ENCODE measurements at places on chromosomes 1 and 21.

DNA sequence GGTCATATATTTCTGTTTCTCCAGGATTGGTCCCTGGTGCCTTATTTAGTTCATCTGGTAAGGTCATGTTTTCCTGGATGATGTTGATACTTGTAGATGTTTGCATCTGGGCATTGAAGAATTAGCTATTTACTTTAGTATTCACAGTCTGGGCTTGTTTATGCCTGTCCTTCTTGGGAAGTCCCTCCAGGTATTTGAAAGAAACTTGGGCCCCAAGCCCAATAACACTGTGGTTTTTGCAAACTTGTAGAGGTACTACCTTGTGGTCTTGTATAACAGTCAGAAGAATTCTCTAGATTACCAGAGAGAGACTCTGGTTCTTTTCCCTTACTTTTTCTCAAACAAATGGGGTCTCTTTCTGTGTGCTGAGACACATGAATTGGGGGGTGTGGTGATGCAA lies 251.4 kb upstream of the B3GALT2 start:
- DNase-seq = no peak

DNA sequence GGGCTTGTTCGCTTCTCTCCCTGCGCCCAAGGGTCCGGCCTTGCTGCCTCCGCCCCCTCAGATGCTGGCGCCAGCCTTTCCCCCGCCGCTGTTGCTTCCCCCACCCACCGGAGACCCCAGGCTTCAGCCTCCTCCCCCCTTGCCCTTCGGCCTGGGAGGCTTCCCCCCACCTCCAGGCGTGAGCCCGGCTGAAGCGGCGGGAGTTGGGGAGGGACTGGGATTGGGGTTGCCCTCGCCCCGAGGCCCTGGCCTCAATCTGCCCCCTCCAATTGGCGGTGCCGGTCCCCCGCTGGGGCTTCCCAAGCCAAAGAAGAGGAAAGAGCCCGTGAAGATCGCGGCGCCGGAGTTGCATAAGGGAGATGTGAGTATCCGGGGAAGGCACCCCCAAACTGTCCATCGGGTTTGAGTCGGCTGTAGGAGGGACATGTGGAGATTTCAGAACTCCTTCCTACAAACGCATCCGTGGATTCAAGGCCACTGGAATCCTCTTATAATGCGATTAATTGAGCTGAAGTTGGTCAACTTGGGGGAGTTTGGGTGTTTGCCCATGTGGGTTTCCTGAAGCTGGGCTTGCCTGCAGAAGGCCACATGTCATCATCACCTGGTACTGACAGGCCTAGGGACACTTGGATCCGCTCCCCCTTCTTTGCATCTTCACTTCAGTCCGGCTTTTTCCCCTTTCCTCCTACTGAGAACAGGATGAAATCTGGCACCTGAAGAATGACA lies 707 bp downstream of the PRCC start:
- DNase-seq = no peak

DNA sequence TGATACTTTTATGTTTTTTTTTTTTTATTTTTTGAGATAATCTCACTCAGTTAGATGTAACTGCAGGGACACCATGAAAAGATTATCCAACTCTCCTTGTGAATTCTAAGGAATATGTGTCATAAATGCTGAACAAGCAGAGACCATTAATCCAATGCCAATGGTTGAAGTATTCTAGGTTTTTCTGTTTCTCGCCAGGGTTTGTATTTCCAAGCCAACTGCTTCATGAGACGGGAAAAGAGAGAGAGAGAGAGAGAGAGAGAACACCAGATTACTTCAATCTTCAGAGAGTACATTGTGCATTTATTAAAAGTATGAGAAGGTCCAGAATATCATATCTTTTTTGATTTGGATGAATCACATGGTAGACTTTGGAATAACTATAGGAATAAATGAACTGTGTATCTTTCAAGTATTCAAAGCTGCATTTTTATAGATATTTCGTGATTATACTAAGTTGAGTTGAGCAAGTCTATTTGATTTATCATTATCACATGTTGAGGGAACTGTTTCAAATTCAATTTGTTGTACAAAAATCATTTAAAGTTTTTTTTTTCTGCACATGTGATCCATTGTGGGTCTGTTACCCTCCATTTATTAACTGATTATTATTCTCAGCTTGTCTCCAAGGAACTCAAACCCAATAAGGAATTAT lies 108.4 kb downstream of the PLA2G4A start:
- DNase-seq = no peak

- DNase-seq = no peak
Measured at GRCh38 chr1:55988963-55989452, 590.4 kb downstream of the PLPP3 start.

DNA sequence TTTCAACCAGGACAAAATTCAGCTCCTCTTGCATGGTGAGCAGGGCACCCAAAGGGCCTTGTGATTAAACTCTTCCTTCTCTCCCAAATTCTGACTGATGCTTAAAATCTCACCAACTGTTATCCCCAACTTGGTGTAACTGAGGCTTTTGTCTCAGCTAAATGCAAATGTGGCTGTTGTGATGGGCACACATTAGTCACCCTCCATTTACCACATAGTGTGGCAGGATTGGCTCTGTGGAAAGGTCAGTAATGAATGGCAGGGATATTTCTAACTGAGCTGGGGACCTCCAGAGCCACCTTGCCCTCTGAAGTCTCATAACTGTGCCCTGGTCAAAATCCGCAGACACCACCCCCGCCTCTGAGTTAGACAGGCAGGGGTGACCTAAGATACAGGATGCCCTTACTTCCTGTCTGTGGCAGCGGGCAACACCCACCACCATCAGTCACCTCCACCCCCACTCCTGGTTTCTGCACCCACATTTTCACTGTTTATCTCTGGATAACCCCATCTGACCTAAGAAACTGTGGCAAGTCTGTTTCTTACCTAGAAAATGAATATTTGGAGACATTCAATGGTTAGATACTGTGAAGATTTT lies 25.4 kb upstream of the RGS16 start:
- DNase-seq = no peak

- no peak for DNase-seq
Measured at GRCh38 chr1:45275054-45275453, 51.6 kb upstream of the HPDL start.

DNA sequence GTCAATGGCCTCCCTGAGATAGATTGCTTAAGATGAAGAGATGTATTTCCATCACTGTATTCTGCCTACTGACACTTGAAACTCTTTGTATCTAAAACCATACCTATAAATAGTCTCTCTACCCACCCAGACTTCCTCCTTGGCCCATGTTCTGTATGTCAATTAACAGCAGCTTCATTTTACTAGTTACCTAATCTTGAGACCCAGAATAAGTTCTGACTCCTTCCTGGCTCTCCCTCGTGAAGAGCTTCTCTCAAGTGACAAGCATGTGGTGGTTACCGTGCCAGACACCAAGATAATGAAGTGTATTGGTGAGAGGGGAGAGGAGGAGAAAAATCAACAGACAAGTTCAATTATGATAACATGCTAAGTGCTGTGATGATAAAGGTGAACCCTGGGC lies 128.8 kb upstream of the RAVER2 start:
- no peak for DNase-seq

- no peak for DNase-seq
Measured at GRCh38 chr1:230066031-230066430, 1.0 kb upstream of the GALNT2 start.

- no peak for DNase-seq
Measured at GRCh38 chr1:38213646-38214434, 167.2 kb upstream of the POU3F1 start.

DNA sequence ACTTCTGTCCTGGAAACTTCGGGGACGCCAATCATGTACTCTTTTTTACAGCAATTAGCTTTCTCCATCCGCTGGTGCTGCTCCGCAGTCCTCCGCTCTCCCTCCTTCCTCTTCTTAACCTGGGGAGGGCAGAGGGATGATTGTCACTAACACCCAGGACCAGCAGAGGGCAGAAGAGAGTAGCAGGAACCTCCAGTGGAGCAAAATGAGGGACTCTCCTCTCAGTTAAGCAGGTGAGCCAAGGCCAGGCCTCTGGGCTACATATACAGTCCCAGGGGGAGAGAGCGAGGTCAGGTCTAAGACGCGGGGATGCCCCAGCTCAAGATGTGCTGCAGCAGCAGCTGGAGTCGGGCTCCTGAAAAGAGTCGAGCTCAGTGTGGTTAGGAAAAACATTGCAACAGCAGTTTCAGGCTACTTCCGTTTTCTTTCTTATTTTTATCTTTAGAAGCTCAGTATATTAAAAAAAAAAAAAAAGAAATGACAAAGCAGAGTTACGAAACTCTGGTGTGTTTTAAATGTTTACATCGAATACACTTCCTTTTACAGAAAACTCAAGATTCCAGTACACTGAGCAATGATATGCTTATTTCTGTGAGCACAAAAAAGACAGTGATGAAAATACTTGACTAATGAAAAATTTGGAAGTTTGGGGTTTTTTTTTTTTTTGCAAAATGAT lies 25.7 kb upstream of the NLRP3 start:
- DNase-seq = peak; percentile 23

DNA sequence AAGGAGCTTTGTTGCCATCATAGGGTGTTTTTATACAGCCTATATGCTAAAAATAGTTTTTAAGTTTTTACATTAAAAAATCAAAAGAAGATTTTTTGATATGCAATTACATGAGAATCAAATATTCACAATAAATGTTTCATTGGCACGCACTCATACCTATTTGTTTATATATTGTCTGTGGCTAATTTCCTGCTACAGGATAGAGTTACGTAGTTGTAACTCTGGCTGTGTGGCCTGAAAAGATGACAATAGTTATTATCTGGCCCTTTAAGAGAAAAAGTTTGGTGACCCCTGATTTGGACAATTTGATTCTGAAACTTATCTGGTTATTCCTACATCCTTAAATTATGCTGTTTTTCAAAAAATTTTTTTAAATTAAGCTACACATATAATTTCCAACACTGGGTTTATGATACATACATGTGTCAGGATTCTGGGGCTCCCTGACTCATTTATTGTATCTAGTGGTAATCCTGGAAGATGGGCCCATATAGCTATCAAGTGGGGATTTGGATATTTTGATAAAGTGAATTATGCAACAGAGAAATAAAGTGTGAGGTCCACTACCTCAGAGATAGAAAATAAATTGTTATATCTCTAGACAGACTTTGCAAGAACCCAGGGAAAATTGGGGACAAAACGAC lies 370.2 kb upstream of the LYPLAL1 start:
- DNase-seq = no peak

- DNase-seq = no peak
Measured at GRCh38 chr1:232238009-232238408, 391.9 kb downstream of the SIPA1L2 start.

- no peak for DNase-seq
Measured at GRCh38 chr21:27246741-27247140, 279.9 kb upstream of the ADAMTS5 start.

DNA sequence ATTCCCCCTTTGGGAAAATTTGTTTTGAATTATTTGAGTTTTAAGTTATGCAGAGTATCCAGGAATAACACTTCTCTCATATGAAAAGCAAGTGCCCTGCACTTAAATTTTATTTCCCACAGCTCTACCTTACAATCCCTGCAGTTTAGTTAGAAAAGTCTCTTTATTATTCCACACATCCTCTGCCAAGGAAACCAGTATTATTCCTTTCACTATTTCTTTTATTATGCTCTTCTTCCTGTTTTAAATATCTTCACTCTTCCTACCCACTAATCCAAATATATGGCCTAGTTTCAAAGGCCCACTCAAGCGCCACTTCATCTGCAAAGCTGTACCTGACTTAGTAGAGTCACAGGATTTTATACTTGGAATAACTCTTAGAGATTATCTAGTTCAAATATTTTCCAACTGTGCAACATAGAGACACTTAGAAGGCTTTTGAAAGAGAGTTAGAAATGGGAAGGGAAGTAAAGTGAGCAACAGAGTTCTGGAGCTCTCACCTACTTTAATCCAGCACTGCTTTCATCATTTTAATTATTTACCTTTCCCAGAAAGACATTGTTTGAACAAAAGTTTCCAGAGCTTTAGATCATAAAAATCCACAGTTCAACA lies 97.2 kb upstream of the LYPLAL1 start:
- DNase-seq = no peak

GRCh38 chr1:79785561-79785960 lies 779.0 kb upstream of the ADGRL4 start:
- DNase-seq = no peak

- DNase-seq = no peak
Measured at GRCh38 chr1:216144661-216145450, 278.4 kb downstream of the USH2A start.

DNA sequence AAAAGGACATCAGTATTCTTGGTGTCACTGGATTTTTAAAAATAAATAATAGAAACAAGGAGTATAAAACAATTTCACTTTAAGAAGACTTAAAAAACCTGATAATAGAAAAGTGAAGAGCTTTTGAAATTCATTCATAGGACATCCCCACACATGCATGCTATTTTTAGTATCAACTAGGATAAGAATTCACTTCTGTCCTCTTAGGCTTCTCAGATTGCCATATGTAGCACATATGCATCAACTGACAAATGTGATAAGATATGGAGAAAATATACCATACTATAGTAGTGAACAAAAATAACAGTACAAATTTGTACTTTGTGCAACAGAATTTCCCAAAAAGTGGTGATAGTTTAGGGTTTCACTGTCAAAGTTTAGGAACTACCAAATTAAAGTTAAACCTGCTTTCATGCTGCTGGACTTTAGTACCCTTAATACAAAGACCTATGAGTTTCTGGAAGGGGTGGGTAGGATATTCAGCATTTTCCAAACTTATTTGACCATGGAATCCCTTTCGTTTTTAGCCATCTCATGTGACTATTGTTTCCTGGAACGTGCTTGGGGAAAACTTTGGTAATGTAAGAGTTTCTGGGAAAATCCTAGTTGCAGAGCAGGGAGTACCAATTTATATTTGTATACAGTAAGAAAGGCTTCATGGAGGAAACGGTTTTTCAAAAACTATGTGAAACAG lies 19.8 kb downstream of the RPRD2 start:
- DNase-seq = no peak

- DNase-seq = no peak
Measured at GRCh38 chr1:197955486-197956394, 38.6 kb downstream of the LHX9 start.

- DNase-seq = no peak
Measured at GRCh38 chr1:184890539-184890973, 83.8 kb downstream of the NIBAN1 start.

- DNase-seq = no peak
Measured at GRCh38 chr1:211813590-211813989, 17.0 kb downstream of the LPGAT1 start.

GRCh38 chr1:234535763-234536515 lies 57.0 kb upstream of the TARBP1 start:
- no peak for DNase-seq
